ENCODE measurements at places on chromosomes 11 and 22.

DNA sequence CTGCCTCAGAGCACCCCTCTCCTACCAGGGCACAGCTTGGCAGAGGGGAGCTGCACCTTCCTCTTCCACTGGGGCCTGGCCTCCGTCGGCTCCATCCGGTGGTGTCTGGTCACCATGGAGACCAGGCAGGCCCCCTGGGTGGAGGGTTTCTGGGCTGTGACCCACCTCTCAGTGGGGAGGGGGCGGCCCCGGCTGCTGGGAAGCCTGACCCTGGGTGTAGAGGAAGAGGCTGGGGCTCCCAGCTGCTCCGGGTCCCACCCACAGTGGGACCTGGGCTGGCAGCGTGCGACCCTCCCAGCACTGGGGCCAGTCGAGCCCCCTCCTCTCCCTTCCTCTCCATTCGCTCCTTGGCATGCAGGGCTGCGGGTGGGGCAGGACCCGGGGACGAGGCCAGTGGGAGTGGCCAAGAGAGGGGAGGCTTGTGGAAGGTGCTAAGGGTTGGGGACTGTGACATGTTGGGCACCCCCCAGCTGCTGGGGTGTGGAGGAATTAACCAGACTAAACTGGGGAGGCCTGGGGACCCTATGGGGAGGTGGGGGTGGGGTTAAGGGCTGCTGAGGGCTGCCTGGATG is 46.8 kb downstream of the BRSK2 start:
- no peak for DNase-seq

GRCh38 chr11:17343907-17344306 is 7.7 kb upstream of the NCR3LG1 start:
- peak; percentile 72 for DNase-seq

DNA sequence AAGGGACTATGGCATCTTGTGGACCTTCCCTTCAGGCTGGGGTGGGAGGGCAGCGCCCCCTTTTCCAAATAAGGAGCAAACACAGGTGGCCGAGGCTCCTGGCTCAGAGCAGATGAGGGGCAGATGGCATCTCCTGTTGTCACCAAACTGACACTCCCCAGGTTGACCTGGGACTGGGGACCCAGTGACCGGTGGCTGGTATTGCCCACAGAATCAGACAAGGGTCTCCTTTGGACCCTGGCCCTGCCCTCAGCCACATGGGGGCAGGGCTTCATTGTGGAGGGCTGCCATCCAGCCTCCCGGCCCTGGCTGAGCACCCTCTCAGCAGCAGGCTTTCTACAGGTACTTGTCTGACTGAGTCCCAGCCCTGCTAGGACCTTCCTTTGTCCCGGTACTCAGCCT is 842 bp upstream of the SIGIRR start:
- no peak for DNase-seq

DNA sequence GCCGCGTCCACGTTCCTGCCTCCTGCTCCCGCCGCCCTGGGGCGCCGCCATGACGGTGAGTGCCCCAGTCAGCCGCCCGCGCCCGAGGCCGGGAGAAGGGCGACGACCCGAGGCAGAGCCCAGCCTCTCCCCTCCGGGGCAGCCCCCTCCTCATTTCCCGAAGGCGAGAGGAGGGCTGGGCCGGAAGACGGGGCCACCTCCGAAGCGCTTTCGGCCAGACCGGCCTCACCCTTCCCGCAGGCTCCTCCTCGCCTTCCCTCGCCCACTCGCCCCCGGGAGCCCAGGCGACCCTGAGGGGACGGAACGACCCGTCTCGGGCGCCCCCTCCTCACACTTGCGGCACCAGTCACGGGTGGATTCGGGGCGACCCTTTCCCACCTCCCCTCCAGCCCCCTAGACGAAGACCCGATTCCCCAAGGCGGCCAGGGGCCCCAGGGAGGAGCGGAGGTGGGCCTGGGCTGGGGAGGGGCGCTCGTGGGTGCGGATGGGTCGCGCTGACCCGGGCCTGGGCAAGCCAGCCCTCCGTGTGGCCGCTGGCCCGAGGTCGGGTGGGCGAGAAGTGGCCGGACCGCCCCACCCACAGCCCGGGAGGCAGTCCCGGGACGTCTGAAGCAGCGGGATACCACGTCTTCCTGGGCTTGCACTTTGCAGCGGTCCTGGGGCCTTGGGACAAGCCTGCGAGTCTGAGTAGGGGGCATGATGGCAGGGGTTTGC is 49.7 kb downstream of the TRIOBP start:
- DNase-seq, result no peak

GRCh38 chr11:29305456-29306232 is 711.2 kb downstream of the KCNA4 start:
- DNase-seq, result no peak

DNA sequence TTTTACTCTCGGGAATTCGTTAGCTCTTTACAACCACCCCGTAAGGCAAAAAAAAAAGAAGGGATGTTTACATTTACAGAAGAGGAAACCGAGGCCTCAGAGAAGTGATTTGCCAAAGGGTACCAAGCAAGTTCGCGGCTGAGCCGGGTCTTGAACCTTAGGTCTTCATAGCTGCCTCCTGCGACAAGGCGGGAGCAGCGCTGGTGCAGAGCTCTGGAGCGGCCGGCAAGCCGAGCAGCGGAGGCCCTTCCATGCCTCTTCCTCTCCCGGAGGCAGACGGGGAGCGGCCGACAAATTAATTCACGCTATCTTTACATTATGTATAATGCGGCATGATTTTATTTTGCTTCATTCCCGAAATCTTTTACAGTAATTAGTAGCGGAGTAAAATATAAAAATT is 536.3 kb downstream of the INSC start:
- DNase-seq, result no peak

DNA sequence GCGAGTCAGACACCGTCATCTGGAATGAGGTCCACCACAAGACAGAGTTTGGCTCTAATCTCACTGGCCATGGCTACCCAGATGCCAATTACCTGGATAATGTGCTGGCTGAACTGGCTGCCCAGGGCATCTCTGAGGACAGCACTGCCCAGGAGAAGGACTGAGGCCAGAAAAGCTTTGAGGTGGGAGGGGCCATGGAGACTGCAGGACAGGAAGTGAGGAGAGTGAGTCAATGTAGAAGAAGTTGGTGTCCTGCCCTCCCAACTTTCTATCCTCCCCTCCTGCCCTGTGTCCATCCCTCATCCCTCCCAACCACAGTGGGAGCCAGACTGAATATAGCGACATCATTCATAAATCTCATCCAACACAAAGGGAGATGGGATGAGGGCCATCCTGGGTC is 8.0 kb downstream of the MPEG1 start:
- DNase-seq, result no peak

DNA sequence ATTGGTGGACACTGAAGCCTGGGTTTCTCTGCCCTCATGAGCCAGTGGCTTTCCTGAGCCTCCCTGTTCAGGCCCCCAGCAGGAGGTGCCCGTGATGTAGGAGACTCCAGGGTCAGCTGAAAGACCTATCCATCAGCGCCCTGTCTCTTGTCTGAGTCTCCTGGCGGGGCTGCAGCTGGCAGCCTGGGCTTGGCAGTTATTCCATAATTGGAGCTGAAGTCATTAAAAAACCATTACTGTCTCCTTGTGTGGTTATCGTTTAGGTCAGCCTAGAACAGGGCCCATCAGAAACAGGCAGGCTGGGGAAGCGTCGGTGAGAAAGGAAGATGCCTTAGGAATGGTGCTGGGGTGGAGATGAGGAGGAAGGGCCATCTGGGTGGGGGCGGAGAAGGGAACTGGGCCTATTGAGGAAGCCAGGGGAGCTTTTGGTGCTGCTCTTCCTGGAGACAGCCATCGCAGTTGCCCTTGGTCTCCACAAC is 5.0 kb downstream of the TUB start:
- DNase-seq, result no peak

DNA sequence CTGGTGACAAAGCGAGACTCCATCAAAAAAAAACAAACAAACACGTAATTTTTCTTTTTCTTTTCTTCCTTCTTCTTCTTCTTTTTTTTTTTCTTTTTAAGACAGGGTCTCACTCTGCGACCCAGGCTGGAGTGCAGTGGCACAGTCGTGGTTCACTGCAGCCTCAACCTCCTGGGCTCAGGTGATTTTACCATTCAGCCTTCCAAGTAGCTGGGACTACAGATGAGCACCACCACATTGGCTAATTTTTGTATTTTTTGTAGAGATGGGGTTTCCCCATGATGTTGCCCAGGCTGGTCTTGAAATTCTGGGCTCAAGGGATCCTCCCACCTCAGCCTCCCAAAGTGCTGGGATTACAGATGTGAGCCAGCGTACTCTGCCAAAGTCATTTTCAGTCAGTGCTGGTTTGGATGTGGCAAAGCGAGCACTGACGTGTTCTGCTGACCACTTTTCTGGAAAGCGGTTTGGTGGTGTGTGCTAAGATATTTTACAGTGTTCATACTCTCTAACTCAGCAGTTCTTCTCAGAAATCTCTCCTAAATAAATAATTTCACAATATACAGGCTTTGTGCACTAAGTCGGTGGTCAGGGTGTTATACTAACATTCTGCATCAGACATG is 10.7 kb downstream of the FAM118A start:
- DNase-seq, result peak; percentile 80

GRCh38 chr11:10492084-10492483 is 37.0 kb downstream of the AMPD3 start:
- peak; percentile 61 for DNase-seq

DNA sequence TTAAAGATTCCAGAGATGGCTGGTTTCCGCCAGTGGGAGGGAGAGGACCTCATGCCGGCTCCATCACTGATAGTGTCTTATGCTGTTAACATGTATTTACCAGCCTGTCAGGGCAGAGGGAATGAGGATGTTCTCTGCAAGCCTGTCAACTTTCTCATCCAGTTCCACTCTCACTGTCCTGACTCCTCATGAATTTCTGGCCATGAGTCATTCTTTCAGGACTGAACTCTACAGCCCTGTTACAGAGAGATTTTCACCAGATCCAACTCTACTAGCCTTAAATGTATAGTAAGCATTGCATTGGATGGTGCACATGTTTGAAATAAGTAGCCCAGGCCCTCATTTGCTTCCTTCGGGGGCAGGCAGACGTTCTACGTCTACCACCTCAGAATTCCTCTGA is 387.7 kb downstream of the TMEM135 start:
- peak; percentile 39 for DNase-seq

DNA sequence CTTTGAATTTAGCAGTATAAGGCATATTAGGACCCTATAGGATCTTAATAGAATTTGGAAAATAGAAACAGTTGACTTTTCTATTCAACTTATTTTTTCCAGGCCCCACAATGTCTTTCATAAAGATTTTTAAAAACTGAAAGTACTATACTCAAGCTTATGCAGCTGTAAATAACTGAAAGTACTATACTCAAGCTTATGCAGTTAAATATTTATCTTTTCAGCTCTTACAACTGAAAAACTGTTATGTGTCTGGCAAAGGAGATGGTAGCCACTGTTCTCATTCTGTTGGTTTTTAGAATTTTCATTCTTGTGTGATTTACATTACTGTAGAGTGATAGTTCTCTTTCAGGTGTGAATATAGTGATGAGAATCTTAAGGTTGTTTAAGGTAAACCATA is 16.5 kb downstream of the HIPK3 start:
- DNase-seq, result no peak

DNA sequence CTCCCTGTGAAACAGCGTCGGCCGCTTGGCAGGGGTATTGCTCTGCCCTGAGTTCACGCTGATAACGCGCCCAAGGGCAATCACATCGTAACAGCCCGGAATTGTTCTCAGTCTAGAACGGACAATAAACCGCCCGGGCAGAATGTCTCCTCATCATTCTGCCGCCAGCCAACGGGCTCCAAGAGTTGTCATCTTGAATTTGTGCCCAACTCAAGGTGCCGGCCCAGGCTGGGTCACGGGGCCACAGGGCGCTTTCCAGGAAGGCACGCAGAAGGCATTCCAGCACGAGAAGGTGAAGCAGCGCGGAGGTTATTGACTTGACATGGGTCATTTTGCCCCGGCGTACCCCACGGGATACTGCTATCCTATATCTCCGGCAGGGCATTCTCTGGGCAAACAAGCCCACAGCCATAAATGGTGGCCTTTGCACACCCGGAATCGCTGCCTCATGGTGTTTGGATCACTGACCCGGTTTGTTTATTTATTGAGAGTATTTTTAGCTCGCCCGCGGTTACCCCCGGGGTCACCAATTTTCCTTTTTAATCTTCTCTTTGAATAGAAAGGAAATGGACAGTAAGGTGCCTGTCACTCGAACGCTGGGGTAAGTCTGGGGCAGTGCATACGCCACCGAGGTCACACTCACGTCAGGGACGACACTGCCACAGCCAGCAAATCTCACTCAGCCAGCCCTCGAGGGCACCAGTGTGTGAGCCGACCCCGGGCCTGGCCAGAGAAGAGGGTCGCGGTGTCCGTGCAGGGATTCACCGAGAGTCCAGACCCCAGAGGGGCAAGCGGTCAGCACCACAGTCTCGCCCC is 72.4 kb upstream of the FGF3 start:
- no peak for DNase-seq

GRCh38 chr11:20235164-20235563 is 74.9 kb upstream of the DBX1 start:
- no peak for DNase-seq

DNA sequence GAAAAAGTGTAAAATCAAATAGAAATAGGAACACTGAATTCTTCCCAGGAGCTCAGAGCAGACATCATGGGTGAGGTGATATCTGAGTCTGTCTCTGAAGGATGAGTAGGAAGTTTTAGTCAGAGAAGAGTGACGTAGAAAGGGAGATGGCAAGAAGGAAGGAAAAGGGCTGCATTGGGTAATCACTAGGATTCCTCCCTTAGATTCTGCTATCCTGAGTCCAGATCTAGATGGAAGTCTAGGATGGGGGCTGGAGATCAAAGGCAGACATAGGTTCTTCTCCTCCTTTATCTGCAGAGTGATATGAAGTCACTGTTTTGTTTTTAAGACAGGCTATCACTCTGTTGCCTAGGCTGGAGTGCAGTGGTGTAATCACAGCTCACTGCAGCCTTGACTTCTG is 30.4 kb downstream of the POU2F3 start:
- DNase-seq, result no peak
